NCI-H510A treated with DMSO at 0.1 percent for 48 hours (cell line): ENCODE measurements at places on chromosomes 6 and 20.
A peak's percentile ranks its signal among the peaks of the same experiment; 100 is the strongest.

DNA sequence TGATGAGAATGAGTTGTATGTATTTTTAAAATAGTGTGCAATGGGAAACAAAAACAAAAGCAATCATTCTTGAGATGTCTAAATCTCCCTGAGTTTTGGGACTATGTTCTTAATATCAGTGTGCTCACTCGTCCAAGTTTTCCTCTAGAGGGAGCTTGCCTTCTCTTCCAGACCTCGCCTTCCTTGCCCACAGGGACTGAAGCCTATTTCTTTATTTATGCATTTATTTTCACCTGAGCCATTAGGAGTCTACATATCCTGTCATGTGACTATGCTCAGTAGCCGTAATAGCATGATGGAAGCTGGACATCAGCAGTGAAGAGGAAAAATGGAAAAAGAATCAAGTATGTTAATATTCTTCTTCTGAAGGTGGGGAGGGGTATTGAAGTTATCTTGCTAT, 131.2 kb downstream of the SH3BGRL2 start:
- DNase-seq: no peak

- no peak for DNase-seq
These were observed 59.8 kb downstream of the CDH4 start for GRCh38 chr20:61311656-61312387.

DNA sequence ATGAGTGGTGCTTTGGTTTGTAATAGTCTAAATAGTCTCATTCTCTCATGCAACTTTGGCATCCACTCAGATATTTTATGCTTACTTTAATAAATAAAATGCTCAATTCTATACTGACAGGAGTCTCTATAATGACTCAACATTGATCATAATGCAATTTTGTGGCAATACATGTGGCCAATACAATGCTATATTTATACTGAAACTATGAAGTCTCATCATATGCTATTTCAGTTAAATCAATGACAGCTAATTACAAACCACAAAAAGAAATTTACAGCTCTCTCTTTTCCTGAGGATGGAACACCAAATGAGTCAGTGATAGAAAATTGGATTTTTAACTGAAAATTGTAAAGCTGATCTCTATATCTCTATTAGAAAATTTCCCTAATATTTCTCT, 77.1 kb downstream of the WASF1 start:
- no peak for DNase-seq

GRCh38 chr20:23151008-23151703, 65.0 kb upstream of the CD93 start:
- DNase-seq: no peak

- DNase-seq: no peak
These were observed 761 bp upstream of the NR2E1 start for GRCh38 chr6:108164815-108165706.

DNA sequence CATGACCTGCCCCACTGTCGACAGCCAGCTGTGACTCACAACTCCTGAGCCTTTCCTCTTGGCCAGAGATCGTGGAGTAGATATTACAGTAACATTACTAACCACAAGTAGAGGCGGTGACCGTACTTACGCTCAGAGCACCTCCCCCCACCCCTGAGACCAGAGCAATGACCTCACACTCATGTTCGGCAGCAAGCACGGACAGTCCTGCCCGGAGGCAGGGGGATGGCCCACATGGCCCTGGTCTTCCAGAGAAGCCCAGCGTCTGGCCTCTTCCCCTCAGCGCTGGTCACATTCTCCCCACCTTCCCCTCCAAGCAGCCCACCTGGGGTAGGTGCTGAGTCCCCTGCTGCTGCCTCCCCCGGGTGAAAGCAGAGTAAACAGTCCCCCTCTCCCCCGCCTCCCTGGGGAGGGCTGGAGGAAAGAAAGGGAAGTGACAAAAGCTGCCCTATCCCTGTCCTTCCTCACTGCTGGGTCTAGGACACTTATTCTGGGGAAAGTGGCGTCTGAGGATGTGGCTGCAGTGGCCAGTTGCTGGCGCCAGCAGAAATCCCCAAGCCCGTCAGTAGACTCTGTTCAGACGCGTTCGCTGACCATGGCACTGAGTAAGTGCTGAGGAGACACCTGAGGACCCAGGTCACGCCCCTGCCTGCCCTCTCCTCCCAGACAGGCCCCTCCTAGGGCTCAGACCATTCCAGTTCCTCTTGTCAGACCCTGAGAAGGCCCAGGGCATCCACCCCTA, 68.5 kb downstream of the MRPL14 start:
- no peak for DNase-seq

- DNase-seq: no peak
These were observed 452.5 kb downstream of the CDH26 start for GRCh38 chr20:60410618-60411264.

- DNase-seq: peak; percentile 48
These were observed 125.1 kb upstream of the SOX4 start for GRCh38 chr6:21468461-21468860.

- no peak for DNase-seq
These were observed 3.1 kb upstream of the LAMA5 start for GRCh38 chr20:62370115-62370806.
